Activated CD4-positive, CD25-positive, alpha-beta regulatory T cell treated with anti-CD3 and anti-CD28 coated beads, Interleukin-2, amount 50 U/mL, for 72 hours (primary cell): ENCODE measurements at places on chromosomes 12 and 14.

- no peak for DNase-seq
These were observed 30.7 kb downstream of the DGLUCY start for GRCh38 chr14:91144425-91145145.

GRCh38 chr12:21776175-21776574 is 1.7 kb upstream of the KCNJ8 start:
- DNase-seq = no peak

DNA sequence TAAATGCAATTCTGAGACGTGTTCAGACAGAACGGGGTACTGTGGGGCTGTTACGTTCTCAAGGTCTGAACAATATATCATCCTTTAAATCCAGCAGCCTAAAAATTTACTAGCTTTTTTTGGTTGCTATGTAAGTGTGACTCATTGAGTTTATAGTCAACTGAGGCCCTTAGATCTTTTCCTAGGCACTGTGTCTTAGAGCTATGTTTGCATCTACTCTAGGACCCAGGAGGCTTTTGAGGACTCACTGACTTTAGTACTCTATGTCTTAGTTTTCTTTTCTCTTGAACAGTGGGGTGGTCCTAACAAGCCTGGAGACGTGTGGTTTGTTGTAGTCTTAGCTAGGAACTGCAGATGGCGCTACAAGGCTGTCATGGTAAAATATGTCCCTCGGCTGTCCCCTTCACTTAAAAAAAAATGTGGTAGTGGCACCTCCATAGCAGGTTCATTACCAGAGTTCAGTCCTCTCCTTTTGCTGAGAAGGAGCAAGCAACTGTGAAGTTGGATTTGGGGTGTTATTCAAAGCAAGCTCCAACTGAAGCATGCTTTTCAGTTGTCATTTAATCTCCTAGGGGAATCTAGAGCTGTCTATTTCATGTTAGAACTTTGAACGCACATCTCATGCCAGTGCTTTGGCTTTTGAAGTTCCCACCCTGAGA is 8.7 kb upstream of the SPATS2 start:
- DNase-seq = no peak

DNA sequence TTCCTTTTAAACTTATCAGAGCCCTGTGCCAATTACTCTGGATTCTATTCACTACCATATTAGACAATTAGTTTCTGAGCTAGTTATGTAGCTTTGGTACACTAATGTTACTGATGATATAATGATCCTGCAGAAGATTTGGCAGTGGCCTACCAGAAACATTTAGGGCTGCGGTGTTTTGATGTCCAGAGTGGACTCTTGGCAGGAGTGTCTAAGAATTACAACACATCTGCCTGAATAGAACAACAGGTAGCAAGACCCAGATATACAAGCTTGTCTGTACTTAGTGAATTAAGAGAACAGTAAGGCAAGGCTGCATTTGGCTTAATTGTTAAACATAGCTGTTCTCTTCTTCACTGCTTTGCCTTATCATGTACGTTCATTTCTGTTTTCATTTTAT is 691.6 kb upstream of the FBXO33 start:
- DNase-seq = no peak

DNA sequence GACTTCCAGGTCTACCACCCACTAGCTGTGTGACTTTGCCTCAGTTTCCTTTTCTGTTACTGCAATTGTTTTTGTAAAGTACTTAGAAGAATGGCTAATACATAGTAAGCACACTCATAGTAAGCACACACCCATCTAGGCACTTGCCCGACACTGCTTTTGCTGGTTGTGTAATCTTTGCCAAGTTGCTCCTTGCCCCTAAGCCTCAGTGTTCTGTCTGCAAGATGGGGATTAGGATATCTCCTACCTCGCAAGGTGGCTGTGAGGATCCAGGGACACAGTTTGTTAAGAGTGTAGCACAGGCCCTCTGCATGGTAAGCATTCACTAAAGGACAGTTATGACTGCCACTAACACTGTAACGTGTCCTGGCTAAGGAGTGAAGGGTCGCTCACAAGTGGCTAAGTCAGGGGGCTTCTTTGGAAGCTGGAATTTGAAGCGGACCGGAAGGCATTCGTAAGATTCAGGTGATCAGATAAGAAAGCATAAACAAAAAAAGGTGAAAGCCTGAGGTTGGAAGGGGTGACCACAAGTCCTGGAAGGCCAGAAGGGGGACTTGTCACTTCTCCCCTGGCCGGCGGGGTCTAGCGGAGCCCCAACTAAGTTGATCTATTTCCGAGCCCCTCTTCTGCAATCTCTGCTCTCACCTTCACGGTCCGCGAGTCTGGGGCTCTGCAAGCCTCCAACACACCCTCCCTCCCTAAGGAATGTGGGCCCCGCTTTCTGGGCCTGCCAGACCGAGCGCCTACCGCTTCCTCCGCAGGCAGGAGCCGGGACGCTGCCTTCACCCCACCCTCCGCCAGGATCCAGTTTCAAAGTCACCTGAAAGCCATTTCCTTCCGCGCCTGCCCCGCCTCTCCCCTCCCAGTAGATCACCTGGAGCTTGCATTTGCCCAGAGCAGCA is 1.5 kb upstream of the PLEKHG3 start:
- DNase-seq = no peak

DNA sequence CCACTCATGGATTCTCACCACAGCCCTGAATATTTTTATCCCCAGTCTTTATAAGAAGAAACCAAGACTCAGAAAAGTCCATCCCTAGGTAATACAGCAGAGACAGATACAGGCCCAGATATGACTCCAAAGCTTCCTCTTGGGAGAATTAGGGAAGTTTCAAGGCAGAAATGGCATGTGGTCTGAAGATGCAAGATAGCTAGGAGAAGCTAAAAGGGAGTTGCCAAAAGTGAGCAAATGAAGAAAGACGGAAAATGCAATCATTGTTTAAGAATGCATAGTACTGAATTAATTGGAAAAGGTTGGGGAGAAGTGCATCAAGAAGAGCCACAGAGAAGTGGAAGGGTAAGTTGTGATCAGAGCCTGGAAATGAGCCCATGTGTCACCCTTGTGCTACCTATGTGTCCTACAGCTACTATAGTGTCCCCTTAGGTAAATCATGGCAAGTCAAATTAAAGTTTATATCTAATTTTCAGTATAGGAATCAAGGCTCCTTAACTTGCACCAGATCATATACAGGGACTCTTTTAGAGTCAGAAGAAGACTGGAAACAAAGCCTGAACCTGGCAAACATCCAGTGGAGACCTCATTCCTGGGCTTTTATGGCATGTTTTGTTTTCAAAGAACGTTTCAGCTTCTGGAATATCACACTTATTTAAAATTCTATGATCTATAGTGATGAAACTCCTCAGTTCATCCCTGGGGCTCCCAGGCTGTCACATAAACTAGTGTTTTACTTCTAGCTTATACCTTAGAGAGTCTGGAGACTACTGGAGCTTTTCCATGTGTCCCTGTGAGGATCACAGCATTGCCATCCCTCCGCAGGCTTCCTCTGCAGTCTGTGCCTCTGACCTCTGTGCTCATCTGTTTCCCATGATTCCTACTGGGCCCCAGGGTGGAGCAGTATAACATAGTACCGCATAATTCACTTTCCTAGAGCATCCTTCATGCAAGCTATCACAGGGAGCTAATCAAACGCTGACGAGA is 189.0 kb upstream of the CDKN3 start:
- no peak for DNase-seq

DNA sequence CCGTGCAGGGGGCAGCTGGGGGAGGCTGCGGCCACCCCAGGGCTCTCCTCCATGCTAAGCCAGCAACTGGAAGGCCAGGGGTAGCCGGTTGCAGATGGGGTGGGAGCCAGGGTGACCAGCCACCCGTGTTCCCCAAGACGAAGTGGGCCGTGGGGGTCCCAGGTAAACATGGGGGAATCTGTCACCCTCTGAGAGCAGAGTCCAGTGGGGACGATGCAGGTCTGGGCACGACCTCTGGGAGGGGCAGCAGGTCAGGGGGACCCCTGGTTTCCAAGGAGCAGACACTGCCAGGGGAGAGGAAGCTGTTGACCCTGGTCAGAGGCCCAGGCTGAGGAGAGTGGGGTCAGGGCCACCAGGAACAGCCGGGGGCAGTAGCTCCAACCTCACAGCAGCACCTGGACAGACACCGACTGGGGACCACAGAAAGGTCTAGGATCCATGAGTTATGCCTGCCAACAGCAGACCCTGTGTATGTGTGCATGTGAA is 35.0 kb upstream of the FBRSL1 start:
- no peak for DNase-seq

DNA sequence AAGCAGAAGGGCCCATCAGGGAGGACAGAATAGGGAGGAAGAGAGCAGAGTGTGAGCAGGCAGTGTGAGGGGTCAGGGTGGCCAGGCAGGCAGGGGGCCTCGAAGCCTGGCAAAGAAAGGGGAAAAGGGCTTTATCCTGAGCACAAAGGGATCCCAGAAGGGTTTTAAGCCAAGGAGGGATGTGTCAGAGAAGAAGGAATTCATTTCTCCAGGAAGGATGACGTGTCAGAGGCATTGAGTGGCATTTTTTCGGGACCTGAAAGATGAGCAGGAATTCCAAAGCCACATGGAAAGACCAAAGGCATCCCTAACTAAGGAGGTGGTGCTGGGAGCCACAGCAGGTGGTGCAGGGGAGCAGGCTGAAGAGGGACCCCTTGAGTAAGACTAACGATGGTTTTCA is 132.1 kb downstream of the DICER1 start:
- no peak for DNase-seq

DNA sequence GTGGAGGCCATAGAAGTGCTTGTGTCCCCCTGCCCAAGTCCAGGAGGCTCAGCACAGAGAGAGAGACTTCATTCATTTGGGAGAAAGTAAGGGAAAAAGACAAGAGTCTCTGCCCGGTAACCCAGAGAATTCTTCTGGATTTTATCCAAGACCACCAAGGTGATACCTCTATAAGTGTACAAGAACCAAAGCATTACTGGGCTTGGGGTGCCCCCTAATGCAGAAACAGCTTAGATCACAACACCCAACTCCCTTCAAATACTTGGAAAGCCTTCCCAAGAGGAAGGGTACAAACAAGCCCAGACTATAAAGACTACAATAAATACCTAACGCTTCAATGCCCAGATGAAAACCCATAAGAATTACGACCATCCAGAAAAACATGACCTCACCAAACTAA is 119.7 kb upstream of the PDE3A start:
- no peak for DNase-seq

- DNase-seq = no peak
These were observed 21.9 kb downstream of the PTPRB start for GRCh38 chr12:70615174-70615866.

- DNase-seq = no peak
These were observed 150.9 kb upstream of the PLEKHG7 start for GRCh38 chr12:92551853-92552397.

DNA sequence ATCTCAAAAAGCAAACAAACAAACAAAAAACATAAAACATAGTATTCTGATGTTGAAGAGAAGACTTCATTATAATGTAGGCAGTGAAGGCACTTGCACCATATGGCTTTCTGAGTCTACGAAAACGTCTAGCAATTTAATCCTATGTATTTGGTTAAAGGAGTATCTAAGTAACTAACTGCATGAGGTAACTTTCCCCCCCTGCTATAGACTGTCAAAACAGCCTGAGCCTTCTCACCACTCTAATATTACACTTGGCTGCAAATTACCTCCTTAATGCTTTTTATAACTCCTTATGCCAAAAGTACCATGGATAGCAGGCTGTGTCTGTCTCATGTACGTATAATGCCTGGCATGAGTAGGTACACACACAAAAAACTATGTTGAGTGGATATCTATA is 607.6 kb upstream of the FLRT2 start:
- DNase-seq = no peak

DNA sequence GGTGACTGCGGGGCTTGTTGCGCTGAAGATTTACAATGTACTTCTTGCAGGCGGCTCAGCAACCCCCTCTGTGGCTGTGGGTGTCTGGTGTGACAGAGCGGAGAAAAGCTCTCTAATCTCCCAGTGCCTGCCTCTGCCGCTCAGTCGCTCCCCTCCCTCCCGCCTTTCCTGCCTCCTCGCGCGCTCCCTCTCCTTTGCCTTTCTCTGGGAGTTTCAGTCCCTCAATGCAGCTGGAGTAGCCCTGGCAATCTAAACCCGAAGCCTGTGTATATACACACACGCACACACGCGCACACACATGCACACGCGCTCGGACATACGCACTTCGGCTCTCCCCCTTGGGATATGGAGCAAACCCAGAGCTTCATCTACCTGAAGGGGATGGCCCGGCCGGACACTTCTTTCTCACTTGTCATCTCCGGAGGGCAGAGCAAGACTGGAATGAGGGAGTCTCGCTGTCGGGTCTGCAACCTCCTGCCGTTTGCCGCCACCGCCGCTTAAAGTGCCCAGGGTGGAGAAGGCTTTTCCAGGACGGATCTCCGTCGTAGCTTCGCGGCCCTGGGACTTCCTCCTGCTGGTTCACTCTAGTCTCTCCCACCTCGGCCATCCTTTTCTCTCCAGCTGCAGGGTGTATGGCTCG is 599 bp upstream of the TRHDE start:
- no peak for DNase-seq

GRCh38 chr14:72480464-72481243 is 413.2 kb downstream of the DPF3 start:
- DNase-seq = no peak

GRCh38 chr14:32939254-32940065 is 781 bp downstream of the NPAS3 start:
- no peak for DNase-seq

GRCh38 chr12:99131751-99132199 is 486.7 kb downstream of the APAF1 start:
- no peak for DNase-seq

- DNase-seq = no peak
These were observed 225.6 kb downstream of the GXYLT1 start for GRCh38 chr12:41919048-41919447.
